Non-pigmented ciliary epithelial cell (primary cell): ENCODE measurements at places on chromosomes 3 and 15.

GRCh38 chr15:80026310-80026709 lies 33.2 kb upstream of the ZFAND6 start:
- no peak for DNase-seq

DNA sequence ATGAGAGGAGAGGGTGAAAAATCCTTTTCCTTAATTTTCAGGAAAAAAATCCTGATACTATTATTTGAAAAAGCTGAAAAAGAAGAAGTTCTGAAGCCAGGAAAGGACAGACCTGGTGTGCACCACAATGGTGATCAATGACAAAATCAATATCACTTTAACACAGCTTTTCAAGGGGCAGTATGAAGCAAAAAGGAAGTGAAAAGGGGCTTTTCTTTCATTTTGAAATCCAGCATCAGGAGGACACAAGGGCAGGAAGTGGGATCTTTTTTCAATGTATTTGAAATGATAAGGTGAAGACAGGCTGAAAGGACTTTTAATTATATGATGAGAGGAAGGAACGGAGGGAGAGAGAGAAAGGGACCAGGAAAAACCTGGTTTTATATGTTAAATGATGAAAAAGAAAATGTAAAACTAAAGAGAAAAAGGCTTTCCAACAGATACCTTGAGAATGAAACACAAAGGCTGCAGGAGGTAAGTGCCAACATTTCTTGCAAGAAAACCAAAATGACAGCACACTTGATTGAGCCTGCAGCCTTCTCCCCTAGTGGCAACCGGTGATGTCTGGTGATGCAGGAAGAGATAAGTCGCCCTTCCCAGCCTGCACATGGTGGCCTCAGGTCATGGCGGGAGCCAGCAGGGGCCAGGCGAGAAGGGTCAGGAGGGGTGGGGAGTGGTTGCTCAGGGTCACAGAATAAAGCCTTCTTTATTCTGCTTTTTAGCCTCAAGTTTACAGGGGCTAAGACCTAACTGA lies 236.7 kb upstream of the WNT5A start:
- no peak for DNase-seq

GRCh38 chr3:52655895-52656294 lies 29.8 kb downstream of the PBRM1 start:
- DNase-seq = no peak

- no peak for DNase-seq
Measured at GRCh38 chr3:52893723-52894122, 3.6 kb downstream of the STIMATE start.

GRCh38 chr15:67138891-67139855 lies 73.8 kb downstream of the SMAD3 start:
- no peak for DNase-seq

DNA sequence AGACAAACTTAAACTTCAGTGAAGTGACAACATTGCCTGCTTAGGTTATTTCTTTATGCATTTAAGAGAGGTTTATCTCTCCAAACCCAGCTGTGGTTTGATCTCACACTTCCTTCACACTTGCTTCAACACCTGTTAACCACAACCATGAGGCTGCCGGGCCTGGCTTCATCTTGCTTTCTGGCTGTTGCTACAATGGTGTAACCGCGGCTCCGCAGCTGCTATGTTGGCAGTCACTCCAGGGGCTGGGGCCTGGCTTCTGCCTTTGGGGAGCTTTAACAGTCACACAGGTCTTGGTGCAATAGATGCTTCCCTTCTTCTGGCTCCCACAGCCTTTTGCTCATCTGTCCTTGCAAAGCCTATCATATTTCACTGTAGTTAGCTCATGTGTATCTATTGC lies 72.9 kb upstream of the MNS1 start:
- no peak for DNase-seq

DNA sequence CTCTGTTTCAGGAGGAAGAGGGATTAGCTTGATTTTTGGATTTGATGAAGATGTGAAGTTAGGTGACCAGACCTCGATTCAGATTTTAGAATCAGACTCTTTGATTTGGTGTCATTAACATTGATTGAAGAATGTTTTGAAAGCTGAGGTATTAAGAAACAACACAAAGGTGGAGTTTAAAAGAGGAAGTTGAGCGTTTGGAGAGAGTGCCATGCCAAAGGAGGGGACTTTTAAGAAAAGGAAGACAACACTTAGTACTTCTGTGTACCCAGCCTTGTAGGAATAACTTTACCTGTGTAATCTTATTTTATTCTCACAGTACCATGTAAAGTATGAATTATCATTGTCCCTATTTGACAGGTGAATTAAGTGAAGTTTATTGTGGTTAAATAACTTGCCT lies 34.4 kb downstream of the PPARG start:
- no peak for DNase-seq

DNA sequence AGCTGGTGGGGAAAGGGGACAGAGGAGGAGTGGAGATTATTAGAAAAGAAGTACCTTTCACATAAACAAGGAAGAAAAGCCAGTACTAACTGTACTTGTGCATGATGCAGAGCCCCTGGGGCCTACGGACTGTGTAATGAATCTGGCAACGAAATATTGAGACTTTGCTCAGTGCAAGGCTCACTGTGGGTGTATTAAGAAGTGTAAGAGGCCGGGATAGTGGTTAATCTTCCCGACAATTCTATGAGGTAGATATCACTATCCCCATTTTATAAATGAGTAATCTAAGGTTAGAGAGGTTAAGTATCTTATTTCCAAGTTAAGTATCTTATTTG lies 89.5 kb downstream of the WDR76 start:
- DNase-seq = no peak

DNA sequence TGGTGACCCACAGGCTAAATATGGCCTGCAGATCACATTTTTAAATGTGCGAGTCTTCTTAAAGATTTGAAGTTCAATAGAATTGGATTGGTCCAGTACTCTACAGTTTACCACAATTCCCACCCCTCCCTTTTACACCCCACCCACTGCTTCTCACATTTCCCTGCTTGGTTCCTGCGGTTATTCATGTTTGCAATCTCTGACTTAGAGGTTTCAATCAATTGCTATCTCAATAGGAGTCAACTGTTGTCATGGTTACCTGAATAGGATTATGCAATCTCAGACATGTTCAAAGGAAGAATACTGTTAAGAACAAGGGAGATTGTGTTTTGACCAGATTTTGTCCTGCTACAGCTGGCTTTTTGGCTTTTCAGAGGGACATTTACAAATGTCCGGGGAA lies 4.9 kb upstream of the C3orf49 start:
- peak; percentile 10 for DNase-seq

DNA sequence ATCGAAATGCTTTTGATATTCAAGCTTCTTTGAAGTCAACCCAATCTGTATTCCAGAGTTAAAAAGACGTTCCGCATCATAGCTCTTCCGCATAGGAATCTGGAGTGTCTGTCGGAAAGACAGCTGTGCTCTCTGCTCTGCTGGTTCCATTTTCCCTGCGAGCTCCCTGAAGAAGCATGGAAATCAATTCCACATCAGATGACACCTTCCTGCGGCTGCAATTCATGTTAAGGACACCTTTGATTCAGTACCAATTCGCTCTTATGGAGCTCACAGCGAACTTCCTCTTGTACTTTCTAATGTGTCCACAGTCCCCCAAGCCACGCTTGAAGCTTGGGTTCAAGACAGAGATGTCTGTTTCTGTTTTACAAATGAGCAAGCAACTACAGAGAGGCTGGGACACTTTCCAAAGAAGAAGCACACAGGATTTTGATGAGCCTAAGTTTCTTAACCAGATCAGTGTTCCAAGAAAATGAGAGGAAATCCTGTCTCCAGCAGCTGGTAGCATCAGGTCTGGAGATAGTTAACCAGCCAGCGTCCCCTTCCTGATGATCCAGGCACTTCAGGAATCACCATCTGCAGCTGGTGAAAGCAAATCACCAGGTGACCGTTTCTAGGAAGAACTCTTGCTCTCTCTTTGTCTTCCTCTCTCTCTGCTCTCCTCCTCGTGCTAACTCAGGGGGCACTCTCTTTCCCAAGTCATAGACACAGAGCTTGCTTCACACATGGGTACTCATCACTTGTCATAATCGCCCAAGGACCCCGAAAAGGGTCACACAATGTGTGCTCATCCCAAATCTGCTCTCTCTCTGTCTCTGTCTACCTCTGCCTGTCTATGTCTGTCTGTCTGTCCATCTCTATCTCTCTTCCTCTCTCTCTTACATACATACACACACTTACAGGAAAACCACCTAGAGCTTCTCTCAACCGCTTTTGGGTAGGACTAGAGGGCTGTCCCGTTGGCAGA lies 281.8 kb downstream of the FAM43A start:
- no peak for DNase-seq

DNA sequence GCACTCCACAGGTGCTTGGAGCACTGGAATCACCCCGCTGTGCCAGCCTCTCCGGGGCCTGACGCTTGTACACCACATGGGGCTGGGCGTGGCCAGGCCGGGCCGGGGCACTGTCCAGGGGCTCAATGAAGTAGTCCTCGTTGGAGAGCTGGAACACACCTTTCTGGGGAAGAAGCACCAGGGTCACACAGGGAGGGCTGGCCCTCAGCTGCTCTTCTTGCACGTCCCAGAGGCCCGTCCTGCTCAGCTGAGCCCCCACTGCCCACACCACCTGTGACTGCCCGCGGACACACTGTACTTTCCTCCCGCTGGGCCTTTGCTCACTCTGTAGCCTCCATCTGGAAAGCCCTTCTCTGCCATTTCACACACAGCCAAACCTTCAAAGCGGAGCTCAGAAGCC lies 13.3 kb downstream of the ADAMTS7 start:
- DNase-seq = no peak

DNA sequence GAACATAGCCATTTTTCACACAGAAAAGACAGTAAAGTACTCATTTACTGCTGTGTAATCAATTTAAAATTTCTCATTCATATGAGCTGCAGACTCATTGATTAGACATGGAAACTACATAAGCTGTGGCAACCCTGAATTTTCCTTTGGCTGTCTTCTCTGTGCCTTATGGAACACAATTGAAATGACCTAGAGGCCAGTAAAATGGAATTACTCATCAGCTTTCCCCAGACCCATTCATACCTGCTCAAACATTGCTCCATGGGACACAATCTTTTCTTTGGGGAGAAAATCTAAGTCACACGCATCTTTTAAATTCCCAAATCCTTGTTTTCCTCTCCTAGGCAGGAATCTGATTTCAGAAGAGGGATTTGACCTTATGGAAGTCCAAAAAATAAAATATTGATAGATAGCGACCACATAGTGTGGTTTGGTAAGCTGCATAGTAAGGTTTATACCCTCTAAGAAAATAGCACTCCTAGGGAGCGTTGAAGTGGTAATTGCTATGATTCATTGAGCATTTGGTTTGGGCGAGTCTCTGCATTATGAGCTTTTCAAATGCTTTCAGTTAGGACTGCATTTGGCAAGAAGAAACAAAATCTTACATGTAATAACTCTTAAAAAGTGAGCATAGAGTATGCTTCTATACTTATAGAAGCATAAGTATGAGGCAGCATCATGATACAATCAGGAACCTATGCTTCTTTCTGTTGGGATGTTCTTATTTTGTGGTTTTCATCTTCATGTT lies 243.4 kb upstream of the GADL1 start:
- DNase-seq = no peak

GRCh38 chr15:40799523-40799922 lies 7.4 kb upstream of the ZFYVE19 start:
- no peak for DNase-seq

GRCh38 chr3:166818464-166818863 lies 561.6 kb downstream of the ZBBX start:
- DNase-seq = no peak

DNA sequence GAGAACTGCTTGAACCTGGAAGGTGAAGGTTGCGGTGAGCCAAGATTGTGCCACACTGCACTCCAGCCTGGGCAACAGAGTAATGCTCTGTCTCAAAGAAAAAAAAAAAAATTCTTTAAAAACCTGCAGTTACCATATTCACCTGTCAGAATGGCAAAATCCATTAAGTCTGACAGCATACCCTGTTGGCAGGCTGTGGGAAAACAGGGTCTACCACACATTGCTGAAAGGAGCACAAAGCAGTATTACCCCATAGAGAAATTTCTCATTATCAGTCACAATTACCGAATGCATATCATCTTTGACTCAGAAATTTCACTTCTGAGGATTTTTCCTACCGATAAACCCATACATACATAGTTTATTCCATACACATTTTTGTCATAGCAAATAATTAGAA lies 264.1 kb upstream of the SLCO3A1 start:
- DNase-seq = no peak

DNA sequence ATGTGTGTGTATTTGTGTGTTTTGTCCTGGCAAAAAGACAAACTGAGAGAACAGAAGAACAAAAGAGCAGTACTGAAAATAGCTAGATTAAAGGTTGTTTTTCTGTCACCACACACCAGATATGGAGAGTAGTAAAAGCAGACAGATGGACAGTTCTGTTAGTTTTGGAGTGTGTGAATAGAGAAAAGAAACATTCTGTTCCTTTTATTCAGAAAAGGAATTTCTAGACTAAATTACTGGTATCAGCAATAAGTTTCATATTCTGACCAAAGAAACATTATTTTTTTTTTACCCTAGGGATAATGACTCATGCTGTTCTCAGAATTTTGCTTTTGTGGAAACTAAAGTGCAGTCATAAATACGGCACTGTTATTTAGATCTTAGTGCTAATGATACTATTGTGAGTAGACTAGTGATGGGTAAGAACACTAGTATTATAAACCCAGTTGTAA lies 32.9 kb downstream of the PIK3CA start:
- no peak for DNase-seq

DNA sequence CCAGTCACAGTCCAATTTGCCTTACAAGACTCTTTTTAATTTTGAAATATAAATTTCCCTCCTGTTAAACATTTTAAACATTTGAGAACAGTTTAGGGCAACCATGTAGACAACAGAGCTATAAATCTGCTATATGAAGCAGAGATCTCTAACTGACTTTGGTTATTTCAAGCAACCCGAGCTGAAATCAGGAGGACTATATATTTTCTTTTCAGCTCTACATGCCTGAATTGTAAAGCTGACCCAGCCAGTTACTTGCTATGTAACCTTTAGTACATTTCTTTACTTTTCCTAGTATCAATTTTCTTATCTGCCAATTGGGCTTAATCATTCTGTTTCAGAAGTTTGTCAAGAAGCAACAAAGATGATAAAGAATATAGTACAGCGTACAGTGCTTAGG lies 457.4 kb upstream of the NECTIN3 start:
- DNase-seq = no peak

- no peak for DNase-seq
Measured at GRCh38 chr3:101414121-101414520, 93.7 kb upstream of the IMPG2 start.

DNA sequence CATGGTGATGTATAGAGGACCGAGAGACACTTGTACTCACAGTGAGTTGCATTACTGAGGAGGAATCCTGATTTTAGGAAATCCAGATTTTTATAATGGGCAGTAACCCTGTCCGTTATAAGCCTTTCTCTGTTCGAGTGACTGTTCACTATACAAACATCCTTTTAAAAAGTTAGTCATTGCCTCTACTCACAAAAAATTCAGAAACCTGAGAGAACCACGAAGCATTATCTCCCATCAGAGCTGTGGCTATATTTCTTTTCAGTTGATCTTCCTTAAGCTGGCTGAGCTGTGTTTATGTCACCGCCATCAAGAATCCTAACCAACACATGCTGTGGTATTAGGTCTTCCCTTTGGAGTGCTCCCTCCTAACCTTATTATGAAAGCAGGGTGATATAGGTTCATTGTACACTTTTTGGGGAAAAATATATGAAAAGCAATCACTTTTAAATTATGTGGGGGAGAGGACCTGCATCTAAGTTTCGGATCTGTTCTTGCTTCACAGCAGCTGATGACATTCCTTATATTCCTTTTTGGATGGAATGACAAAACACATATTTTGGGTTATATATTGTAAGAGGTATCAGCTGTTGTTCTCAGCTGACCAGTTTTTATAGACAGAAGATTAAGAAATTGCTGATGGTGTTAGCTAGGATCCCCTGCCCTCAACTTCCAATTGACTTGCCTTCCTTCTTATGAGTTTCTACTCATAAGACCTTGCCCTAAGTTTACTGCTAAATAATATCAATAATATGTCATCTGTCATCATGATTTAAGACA lies 465.9 kb upstream of the RASGRP1 start:
- no peak for DNase-seq
